NCI-H1092 (cell line): ENCODE measurements at places on chromosomes 4 and X.
A peak's percentile ranks its signal among the peaks of the same experiment; 100 is the strongest.

- DNase-seq = no peak
Measured at GRCh38 chr4:107120661-107121060, 84.5 kb upstream of the DKK2 start.

DNA sequence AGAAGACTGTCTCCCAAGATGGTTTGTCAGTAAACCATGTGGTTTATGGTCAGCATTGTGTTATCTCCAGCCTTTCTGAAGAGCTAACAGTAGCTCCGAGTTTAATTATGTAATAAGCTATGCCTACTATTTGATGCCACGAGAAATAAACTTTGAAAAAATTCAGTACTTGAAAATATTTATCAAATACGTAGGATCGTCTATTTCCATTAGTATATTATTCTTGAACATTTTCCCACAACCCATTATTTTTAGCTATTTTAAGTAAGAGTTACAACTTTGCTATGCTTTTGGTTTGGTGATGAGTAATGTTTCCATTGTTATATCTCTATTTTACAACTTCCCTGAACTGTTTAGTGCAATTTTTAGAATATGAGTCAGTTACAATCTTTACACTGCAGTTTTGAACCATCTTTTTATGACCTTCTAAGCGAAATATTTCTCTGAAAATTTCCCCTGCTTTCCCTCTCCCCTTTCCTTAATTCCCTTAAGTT is 44.5 kb upstream of the TRIM2 start:
- DNase-seq = no peak

- no peak for DNase-seq
Measured at GRCh38 chr4:48504352-48504751, 14.3 kb downstream of the ZAR1 start.

GRCh38 chrX:13551610-13552009 is 17.8 kb upstream of the EGFL6 start:
- no peak for DNase-seq

DNA sequence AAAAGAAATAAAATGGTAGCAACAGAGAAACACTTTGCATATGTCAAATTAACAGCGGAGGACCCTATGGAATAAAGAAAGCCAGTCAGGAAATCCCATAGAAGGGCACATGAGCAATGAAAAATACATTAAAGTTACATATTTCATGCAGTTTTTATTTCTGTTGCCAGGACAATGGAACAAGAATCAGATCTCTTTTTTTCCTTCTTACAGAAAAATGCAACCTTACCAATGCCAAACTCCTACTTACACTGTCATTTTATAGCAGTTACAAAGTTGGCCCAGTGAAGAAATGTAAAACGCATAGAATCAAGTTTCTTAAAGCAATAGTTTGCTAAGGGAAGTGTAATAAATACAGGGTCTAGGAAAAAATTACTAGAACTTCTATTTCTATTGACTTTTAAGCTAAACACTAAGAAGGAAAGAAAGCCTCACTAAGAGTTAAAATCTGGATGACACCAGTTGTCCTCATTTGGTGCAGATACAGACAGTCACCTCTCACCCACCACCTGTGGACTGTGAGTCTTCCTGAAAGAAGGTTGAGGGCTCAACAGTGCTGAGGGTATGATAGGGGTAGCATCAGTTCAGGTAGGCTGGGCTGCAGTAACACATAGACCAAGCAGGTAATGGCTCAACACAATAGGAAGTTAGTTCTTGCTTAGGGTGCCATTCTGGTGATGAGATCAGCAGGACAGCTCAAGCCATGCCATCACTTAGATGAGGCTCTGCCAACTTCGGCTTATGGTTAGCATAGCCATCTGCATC is 224.6 kb downstream of the ANAPC10 start:
- no peak for DNase-seq

GRCh38 chrX:68901519-68901918 is 72.7 kb downstream of the EFNB1 start:
- DNase-seq = no peak

DNA sequence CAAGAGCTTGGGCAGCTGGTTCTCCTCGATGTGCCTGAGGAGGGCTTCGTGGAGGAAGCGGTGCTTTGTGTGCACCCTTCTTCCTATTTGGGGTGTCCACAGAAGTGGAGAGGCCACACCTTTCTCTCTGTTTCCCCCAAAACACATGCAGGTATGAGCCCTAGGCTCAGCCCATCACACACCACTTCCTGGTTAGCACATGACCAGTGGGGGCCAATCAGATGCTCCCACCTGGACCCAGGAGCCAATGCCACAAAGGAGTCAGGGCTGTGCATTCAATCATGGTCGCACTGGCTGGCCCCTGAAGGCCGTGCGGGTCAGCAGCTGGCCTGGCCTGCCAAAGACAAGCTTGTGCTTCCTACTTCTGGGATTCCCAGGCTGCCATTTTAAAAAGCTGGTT is 51.4 kb downstream of the PPP2R2C start:
- DNase-seq = no peak

GRCh38 chrX:53481816-53482465 is 47.8 kb upstream of the HSD17B10 start:
- peak; percentile 70 for DNase-seq

- no peak for DNase-seq
Measured at GRCh38 chr4:10722957-10723356, 38.4 kb upstream of the CLNK start.

DNA sequence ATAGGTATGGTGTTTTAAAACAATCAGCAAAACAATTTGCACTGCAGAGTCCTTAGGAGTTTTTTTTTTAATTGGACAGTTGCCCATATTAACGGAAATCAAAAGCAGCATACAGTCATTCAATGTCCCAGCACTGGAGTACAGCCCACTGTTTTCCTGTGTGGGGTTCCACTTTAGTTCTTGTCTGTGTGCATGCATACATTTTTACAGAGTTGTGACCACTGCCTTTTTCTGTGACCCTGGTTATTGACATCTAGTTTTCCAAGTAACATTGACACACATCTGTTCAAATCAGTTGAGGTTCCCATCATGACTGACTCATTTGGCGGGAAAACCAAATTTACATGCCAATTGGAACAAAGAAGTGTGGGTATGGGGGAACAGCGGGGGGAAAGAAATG is 83.3 kb downstream of the HPRT1 start:
- DNase-seq = no peak

- no peak for DNase-seq
Measured at GRCh38 chr4:81903212-81903611, 431.5 kb upstream of the RASGEF1B start.

DNA sequence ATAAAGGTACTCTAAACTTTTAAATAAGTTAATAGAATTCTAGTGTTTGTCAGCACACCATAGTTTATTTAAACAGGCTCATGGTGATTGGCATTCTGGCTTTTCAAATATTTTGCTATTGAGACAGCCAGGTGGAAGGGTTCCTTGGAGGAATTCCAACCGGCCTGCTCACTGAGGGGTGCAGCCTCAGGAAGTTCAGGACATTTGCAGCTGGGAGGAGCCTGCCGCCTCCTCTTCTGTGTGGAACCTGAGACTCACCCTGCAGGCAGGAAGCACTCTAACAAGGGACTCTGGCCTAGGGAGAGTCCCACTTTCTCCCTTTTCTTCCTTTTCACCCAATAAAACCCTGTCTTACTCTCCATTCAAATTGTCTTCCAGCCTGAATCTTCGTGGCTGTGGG is 1328.0 kb downstream of the FSTL5 start:
- DNase-seq = no peak

- DNase-seq = no peak
Measured at GRCh38 chr4:172390331-172390730, 577.1 kb downstream of the GALNTL6 start.

DNA sequence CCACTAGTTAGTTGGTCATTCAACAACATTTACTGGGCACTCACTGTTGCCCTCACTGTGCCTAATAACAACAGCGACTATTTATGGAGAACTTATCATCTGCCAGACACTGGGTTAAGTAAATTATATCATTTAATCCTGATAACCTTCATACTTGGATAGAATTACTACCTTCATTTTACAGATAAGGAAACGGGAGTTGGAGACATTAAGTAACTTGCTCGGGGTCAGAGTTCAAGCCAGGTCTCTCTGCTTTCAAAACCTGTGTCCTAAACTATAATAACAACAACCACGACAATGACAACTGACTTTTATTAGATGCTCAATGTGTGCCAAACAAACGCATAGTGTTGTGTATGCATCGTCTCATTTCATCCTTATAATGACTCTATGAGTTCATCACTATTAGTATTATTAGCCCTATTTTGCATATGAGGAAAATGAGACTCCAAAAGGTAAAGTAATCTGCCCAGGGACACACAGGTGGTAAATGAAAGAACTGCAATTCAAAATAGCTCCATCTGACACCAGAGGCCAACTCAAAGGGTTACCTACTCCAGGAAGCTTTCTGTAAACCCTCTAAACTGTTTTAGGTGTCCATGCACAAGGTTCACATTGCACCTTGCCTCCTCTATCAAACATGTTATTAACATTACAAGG is 98.4 kb upstream of the ACSL4 start:
- no peak for DNase-seq

DNA sequence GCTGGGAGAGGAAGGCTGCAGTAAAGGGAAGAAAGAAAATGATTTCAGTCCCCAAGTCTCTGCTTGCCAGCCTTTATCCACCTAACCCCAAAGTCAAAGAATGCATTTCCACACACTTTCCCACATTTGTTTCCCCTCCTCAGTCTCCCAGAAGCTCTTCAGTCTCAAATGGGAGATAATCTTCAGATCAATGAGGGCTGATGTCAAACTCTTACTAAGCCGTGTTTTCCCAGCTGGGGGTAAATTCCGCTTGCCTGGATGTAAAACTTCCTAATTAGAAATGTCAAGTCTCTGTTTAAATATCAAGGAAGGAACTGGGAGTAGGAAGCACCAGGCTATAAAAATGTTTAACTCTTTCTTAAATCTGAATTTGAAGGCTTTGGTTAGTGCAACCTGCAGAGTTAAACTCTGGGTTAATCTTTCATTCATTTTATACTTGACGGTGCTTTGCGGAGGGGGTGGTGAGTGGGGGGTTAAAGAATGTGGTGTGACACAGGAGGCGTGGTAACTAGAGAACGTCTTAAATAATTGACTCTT is 601.4 kb upstream of the ACTRT1 start:
- no peak for DNase-seq

DNA sequence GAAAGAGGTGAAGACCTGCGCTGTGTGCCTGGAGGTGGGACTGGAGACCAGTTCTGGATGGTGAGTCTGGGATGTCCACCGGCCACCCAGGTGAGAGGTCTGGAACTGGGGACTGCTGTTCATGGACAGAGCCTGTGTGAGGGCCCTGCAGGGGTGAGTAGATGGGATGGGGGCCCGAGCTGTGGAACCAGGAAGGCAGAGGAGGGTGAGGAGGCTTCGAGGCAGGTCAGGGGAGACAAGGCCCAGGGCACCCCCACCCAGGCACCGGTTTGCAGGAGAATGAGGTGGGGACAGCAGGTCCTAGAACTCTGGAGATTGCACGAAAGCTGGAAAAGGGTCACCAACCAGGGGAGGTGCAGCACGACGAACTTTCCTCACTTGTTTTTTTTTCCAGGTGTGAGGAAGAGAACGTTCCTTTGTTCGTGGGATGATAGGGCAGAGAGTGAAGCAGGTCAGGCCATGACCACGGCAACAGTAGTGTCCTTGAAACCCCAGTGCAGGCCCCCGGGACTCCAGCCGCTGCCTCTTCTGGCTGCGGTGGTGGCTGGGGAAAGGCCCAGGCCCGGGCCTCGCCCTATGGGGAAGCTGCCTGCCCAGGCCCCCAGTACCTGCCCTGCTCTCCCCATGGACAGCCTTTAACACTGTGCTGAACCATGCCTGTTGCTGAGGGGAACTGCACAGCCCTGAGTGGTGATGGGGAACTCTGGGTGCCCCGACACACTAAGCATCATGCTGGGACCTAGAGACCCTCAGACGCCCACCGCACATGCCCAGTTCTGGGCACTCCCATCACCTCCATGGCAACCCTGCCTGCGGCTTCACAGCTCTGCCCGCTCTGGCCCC is 22.9 kb downstream of the TNIP2 start:
- DNase-seq = no peak

DNA sequence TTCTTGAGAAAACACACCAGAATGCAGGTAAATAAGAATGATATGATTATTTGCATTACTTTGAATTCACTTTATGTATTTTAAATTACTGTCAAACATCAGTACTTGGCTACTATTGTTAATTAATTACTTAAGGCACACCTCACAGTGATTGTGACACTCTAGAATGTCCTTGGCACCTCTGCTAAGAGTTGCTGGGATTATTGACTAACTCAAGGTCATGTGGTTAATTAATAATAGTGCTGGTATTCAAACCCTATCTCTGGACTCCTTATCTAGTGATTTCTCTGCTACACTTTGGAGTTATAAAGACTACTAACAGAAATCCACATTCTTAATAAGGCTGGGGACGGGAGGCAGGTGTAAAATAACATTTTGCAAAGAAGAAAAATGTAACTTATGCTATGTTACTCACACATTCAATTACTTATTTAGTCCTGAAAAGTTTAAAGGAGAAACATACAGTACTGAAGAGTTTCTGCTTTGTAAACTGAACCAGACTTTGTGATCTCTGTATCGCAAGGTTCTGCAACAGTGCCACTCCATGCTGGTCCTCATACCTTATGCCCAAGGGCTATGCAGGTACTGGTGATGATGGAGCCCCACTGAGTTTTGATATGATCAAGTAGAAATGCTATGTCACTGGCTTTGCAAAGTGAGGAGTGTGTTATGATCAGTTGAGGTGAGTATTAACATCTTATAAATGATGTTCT is 242.7 kb downstream of the MID1IP1 start:
- no peak for DNase-seq

DNA sequence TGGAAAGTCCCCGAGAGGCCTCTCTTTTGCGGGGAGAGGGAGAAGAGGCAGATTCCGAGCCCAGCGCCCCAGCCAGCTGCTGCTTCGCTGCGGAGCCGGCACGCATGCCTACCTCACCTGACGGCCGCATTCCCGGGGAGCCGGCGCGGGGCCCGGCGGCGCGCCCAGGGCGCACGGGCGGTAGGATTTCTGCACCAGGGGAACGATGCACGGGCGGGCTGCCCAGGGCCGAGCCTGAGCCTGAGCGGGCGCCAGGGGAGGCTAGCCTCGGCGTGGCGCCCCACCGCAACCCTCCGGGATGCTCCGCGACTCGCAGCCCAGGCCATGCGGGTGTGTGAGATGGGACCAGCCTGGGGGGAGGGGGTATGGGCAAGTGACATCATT is 81.3 kb upstream of the SCML1 start:
- DNase-seq = no peak

GRCh38 chr4:158079661-158080060 is 93.2 kb downstream of the GASK1B start:
- no peak for DNase-seq

GRCh38 chr4:93749292-93749761 is 79.2 kb upstream of the ATOH1 start:
- DNase-seq = no peak
